OCI-LY7 (cell line): ENCODE measurements at places on chromosomes 13 and 19. TPM values are rescaled to one million over a fixed set of nuclear protein-coding genes. Genes with fewer than 3 reads are reported as not detected.

- no peak for DNase-seq
These were observed 871.1 kb downstream of the UQCRFS1 start for GRCh38 chr19:28341810-28342350.

- no peak for DNase-seq
These were observed 36.9 kb downstream of the EFNB2 start for GRCh38 chr13:106498571-106498970.

The GPR12 gene
- not detected in 2 replicates for total RNA-seq

The NEK3 gene
- total RNA-seq = 32.2 and 37.0 TPM in 2 replicates

The MYO1F gene
- 14.9 and 18.4 TPM in 2 replicates for total RNA-seq

- DNase-seq = no peak
These were observed 7.8 kb upstream of the SYCN start for GRCh38 chr19:39211731-39212374.

DNA sequence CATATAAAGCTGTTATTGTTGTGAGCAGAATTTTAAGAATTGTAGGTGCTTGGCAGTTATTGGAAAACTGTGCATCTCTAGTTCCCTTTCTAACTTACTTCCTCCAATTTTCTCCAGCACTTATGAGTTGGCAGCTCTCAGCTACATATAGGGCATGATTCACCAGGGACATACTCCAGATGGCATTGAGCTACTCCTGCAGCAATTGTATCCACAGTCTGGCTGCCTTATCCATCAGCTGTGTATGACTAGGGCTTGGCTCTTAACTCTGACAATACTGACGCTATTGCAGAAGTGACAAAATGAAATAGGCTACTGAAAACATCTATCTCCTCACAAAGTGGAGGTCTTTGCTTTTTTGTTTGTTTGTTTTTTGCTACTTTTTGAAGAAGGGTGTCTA, 276.7 kb downstream of the POU4F1 start:
- DNase-seq = no peak

DNA sequence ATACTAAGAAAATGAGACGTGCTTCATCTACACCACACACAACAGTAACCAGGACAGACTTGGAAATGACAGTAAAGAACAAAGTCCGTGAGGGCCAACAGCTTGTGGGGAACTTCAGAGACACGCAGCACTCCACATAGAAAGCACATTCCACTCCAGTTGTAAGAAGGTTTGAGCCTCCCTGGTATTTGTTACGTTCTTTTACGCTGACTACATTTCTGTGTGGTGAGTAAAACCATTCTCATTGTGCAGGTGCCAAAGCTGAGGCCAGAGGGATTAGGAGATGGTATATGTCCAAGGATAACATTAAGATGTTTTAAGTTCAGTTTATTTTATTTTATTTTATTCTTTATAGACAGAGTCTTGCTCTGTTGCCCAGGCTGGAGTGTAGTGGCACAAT, 1189.9 kb downstream of the UQCRFS1 start:
- DNase-seq = no peak

- DNase-seq = no peak
These were observed 61.1 kb upstream of the HMGB1 start for GRCh38 chr13:30526612-30527495.

GRCh38 chr13:93922063-93922855, 557.2 kb downstream of the DCT start:
- no peak for DNase-seq
